Testis (tissue), 5 donors: ENCODE measurements at places on chromosomes 3 and 15. TPM values are rescaled to one million over a fixed set of nuclear protein-coding genes. Genes with fewer than 3 reads are reported as not detected.

GRCh38 chr15:90414408-90415028, 26.5 kb downstream of the IQGAP1 start:
- no peak for DNase-seq
- H3K4me3 ChIP-seq: no peak overlapping the region
- H3K4me1 ChIP-seq: peaks cover 5% of the 10 kb centered on the region
- no peaks in the 10 kb centered on the region for H3K36me3 ChIP-seq
- H3K27me3 ChIP-seq: no peaks in the 10 kb centered on the region
- no peak overlapping the region for H3K27ac ChIP-seq

DNA sequence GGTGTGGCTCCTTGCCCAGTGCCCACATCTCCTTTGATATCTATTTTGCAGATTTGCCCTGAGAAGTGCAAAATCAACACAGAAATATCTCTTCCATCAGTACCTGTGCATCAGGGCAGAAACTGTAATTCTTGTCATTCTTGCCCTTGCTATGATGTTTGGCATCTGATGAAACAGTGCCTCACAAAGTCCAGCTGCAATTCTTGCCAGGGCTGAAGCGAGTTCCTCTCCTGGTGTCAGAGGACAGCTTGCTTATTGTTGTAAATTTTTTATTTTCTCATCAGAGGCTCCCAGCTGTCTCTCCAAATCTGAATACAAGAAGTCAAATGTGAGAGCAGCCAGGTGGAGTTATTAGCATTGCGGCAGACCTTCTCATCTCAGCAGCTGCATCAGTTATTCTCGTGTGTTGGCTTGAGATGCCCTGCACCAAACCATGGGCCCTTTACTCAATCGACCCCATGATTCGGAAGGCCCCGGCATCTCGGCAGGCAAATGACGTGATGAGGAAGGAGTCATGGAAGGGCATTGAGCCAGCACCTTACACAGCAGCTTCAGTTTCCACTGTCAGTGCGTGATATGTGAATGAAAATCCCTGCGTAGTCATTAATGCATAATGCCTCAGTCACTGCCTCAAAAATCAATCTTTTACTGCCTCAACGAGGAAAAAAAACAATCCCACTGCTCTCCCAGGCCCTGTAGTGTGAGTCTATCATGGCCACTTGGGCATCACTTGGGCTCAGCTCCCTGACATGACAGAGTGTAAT, 93.4 kb downstream of the CCNL1 start:
- no peaks in the 10 kb centered on the region for H3K27me3 ChIP-seq
- no peak overlapping the region for H3K27ac ChIP-seq
- no peak overlapping the region for H3K4me3 ChIP-seq
- no peak for DNase-seq

GRCh38 chr15:47412802-47413201, 304.5 kb upstream of the SEMA6D start:
- no peak for DNase-seq
- no peak overlapping the region for H3K4me3 ChIP-seq
- H3K27ac ChIP-seq: no peak overlapping the region

- no peaks in the 10 kb centered on the region for H3K27me3 ChIP-seq
- H3K4me3 ChIP-seq: no peak overlapping the region
- no peak for DNase-seq
- H3K36me3 ChIP-seq: no peaks in the 10 kb centered on the region
These were observed 4.0 kb upstream of the LMCD1 start for GRCh38 chr3:8497582-8497981.

DNA sequence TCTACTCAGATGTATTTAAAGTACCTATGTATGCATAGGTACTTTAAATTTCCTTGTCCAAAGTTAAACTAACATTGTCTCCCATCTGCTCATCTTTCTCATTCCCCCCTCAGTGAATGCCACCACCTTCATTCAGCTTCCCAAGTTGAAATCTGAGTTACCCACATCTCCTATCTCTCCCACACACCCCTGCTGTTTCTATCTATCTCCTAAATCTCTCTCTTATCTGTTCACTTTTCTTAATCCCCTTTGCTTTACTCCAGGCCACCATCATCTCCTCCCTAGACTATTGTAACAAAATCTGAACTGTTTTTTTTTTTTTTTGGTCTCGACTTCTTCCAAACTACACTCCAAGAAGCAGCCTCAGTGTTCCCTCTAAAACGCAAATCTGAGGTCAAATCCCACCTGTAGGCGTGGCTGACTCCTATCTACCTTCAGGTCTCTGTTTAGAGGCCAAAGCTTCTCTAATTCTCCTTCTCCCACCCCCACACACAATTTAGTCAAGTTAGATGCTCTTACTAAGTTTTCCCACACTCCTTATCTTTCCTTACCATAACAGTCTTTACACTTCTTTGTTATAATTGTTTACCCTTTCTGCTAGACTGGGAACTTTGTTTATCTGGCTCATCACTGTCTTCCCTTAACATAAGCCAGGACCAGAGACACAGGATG, 3.5 kb upstream of the NEO1 start:
- no peak overlapping the region for H3K27ac ChIP-seq
- peaks cover 14% of the 10 kb centered on the region for H3K4me1 ChIP-seq
- no peak for DNase-seq
- no peak overlapping the region for H3K4me3 ChIP-seq

GOLGA6L1 gene
- total RNA-seq: 4.7 TPM
